Activated naive CD4-positive, alpha-beta T cell treated with anti-CD3 and anti-CD28 coated beads, Interleukin-2, amount 50 U/mL, for 72 hours (primary cell): ENCODE measurements at places on chromosomes 6 and 20. TPM values are rescaled to one million over a fixed set of nuclear protein-coding genes. Genes with fewer than 3 reads are reported as not detected.

- no peak for DNase-seq
Measured at GRCh38 chr6:51959744-51960383, 127.5 kb downstream of the PKHD1 start.

Gene CRISP1
- total RNA-seq: not detected

DNA sequence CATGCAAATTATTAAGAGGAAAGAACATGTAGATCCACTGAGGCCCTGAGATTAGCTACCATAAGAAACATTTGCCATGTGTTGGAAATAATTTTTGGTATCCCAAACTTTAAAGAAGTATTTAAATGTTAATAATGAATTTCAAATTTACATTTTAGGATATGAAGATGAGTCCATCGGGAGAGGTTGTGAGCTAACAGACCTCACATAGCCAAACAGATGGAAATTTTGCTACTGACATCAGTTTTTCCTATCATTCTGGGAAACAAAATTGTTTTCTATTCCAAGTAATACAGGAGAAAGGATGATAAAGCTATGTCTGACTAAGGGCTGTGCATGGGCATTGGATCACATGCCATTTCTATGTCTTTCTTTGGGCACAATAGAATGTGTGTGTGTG is 809.6 kb downstream of the TENT5A start:
- DNase-seq: no peak

- no peak for DNase-seq
Measured at GRCh38 chr20:40073535-40074111, 615.4 kb downstream of the MAFB start.

GRCh38 chr6:166360243-166361076 is 18.1 kb upstream of the SFT2D1 start:
- no peak for DNase-seq

DNA sequence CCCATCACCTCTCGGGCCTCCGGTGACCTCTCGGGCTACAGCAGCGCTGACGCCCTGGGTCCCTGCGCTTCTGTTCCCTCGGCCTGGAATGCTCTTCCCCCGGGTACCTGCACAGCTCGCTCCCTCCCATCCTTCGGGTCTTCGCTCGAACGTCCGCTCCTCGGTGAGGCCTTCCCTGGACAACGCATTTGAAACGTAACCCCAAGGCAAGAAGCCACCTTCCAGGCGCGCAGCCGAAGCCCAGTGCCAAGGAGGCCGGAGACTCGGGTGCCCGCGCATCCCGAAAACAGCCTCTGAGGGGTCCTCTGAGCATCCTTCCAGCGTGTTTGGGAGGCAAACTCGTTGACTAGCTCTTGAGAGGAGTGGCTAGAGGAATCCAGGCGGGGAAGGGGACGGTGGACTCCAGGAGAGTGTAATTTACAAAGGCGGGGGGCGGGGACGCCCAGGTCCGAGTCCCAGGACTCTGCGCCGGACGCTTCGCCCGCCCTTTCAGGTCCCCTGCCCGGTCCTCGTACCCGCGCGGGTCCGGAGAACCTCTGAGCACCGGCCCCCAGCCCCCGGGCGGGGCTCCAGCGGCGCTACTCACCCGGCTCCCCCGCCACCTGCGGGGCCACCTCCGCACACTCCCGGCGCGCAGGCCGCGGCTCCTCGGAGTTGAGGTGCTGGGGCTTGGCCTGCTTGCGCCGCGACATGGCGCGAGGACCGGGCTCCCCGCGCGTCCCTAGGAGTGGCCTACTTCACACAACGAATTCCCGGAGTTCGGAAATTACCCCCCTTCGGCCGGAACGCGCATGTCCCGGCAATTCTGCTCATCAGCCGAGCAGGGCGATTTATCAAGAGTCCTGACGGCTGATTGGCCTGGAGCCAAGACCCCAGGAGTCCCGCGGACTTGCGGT is 86.8 kb downstream of the ZFP64 start:
- no peak for DNase-seq

- DNase-seq: no peak
Measured at GRCh38 chr20:1631309-1632151, 11.7 kb upstream of the SIRPB1 start.

DNA sequence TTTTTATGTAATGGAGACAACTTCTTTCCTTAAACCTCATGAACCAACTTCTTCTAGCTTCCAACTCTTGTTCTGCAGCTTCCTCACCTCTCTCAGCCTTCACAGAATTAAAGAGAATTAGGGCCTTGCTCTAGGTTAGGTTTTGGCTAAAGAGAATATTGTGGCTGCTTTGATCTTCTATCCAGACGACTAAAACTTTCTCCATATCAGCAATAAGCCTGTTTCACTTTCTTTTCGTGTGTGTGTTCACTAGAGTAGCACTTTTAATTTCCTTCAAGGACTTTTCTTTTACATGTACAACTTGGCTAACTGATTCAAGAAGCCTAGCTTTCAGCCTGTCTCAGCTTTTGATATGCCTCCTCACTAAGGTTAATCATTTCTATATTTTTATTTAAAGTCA is 596.1 kb upstream of the NRSN1 start:
- no peak for DNase-seq

Gene CTSZ
- total RNA-seq: 37.1 TPM

Gene EYA2
- total RNA-seq: not detected

DNA sequence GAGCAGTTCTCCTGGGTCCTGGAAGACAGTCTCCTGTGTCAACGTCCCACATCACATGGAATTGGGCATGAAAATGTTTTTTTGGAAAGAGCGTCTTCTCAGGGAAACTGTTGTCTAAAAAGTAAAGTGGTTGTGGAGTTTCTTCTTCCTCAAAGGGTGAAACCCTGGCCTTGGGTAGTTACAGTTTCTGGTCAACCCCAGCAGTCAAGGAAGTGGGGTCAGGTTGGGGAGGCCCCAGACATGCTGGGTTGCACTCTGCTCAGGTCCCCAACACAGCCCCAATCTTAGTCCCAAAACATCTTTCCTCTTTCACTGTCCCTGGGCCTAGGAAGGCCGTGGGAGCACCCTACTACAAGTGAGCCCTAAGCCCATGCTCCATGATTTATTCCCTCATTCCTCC is 996 bp upstream of the NFKBIE start:
- no peak for DNase-seq

Gene DEK
- total RNA-seq: 185 TPM

Gene TRIM31
- not detected for total RNA-seq

GRCh38 chr6:81214414-81215091 is 537.9 kb downstream of the TENT5A start:
- no peak for DNase-seq

GRCh38 chr6:45416700-45417099 is 39.0 kb upstream of the SUPT3H start:
- DNase-seq: no peak

DNA sequence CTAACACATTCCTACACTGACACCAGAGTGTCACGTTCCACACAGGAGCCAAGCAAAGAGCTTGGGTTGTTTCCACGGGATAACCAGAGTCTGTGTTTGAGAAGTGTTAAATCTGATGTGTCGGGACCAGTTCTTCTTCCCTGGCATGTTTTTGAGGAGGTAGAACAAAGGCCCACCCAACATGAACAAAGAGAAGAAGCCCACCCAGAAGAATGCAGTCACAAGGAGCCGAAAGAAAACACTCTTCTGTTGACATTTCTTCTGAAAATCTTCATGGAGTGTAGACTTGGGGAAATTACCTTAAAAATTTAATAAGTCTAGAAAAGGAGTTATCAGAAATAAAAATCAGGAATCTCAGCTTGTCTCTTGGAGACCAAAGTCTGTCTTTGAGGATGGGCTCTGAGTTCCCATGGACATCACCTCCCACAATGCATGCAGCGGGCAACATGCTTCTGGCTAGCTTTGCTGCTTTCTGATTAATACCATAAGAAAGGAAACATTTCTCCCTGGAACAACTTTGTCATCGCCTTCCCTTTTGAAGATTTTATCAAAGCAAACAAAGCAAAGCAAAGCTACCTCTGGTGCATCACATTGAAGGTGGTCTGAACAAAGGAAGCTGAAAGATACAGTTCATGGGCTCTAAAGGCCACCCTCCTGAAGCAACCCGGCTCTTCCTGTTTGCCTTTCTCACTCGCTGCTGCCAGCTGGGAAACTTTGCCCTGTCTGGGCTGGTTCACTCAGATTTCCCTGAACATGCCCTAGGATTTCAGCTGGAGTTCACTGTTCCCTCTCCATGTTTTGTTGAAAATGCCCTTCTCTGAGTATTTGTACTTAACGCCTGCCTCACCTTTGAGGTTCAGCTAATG is 448.1 kb downstream of the KIF16B start:
- no peak for DNase-seq

- no peak for DNase-seq
Measured at GRCh38 chr6:47490676-47491075, 13.1 kb downstream of the CD2AP start.

GRCh38 chr6:13288481-13288880 is 39.9 kb downstream of the TBC1D7 start:
- no peak for DNase-seq

DNA sequence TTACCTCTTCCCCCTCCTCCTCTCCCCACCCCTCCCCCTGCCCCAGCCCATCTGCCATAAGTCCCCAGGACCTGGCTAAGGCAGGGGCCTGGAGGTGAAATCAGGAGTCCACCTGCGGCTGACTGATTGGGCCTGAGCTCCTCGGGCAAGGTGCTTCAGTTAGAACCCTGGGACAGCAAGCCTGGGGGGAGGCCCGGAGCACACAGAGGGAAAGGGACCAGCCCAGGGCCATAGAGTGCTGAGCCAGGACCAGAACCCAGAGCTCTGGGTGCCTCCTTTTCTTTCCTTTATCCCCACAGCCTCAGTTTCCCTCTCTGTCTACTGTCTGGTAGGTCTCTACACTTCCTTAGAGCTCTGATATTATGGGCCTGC is 35.7 kb upstream of the VEGFA start:
- DNase-seq: no peak

- no peak for DNase-seq
Measured at GRCh38 chr6:20936949-20937348, 402.7 kb downstream of the CDKAL1 start.

- no peak for DNase-seq
Measured at GRCh38 chr20:16701296-16701695, 28.5 kb upstream of the SNRPB2 start.

DNA sequence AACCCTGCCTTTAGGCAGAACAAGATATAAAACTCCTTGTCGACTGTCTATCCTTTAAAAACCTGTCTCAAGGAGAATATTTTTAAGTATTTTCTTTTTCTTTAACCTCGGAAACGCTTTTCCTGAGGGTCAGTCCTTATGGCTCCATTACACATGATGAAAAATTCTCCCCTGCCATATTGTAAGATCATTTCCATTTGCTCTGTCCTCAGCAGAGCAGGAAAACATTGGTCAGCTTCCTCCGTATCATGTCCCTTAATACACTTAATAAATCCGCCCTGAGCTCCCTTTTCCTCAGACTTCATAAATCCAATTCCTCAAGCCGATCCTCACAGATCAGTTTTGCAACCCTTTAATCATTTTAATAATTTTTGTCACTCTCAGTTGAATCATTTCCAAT is 234.5 kb upstream of the AGPAT4 start:
- no peak for DNase-seq

- DNase-seq: no peak
Measured at GRCh38 chr6:7726416-7727085, 652 bp downstream of the BMP6 start.

Gene FAM209B
- 0.88 TPM for total RNA-seq

Gene PPIL6
- total RNA-seq: not detected
